Right forelimb (tissue), 1 donor: ENCODE measurements at places on chromosomes 13 and 19.

DNA sequence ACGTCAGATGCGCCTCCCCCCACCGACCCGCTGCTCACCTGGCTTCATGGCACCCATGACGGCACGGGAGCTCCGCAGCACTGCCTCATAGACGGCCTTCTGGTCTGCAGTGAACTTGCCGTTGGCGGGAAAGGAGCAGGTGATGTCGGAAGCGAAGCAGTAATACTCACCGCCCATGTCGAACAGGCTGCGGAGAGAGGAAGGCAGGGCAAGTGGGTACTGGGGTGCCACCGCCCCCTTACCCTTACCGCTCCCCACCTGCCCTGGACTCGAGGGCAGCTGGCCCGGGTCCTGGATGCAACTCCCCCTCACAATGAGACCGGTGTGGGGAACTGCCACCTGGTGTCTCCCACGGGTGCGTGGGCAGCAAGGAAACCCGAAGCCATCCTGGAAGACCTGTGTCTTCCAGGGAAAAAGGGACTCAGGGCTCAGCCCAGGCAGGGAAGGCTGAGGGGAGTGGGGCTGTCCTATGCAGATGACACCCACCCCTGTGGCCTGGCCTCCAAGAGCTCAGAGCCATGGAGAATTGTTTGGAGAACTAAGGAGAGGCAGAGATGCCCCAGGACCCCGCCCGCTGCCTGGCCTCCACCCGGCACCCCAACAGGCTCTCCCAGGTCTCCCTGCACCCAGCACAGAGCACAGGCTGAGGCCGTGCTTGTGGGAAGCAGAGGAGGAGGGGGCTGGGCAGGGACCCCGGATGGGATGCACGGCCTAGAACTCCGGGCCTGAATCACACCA lies 28.3 kb downstream of the CEBPG start:
- peak; percentile 45 for DNase-seq

GRCh38 chr19:41218615-41219507 lies at the start of gene AXL:
Gene AXL, plus strand, starts transcription at chr19:41219223. Its CDS starts 170 bp downstream, at chr19:41219393.
- DNase-seq, result peak; percentile 89

DNA sequence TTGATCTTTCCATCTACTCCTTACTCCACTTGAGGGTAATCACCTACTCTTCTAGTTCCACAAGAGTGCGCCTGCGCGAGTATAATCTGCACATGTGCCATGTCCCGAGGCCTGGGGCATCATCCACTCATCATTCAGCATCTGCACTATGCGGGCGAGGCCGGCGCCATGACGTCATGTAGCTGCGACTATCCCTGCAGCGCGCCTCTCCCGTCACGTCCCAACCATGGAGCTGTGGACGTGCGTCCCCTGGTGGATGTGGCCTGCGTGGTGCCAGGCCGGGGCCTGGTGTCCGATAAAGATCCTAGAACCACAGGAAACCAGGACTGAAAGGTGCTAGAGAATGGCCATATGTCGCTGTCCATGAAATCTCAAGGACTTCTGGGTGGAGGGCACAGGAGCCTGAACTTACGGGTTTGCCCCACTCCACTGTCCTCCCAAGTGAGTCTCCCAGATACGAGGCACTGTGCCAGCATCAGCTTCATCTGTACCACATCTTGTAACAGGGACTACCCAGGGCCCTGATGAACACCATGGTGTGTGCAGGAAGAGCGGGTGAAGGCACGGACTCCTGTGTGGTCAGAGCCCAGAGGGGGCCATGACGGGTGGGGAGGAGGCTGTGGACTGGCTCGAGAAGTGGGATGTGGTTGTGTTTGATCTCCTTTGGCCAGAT lies 2.7 kb upstream of the KLK2 start:
- no peak for DNase-seq

- no peak for DNase-seq
Observed at GRCh38 chr19:8648240-8648639, 17.8 kb downstream of the NFILZ start.

DNA sequence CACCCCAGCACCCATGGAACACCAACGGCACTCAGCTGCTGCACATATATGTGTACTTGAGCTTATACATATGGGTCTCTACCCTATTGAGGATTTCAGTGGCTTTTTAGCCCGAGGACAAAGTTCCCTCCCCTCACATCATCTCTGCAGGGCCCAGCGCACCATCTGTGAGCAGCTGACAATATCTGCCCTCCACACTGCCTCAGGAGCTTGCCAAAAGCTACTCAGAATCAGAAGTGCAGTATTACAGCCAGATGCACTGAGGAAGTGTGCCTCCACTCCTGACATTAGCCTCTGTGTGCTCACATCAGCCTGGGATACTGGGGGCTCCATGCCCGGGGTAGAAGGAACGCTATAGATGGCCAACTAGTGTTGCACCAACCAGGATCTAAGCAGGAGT lies 903.9 kb downstream of the UQCRFS1 start:
- DNase-seq, result no peak

- DNase-seq, result no peak
Observed at GRCh38 chr19:52231154-52231910, 38.1 kb upstream of the ZNF766 start.

GRCh38 chr13:70580825-70581224 lies 472.6 kb upstream of the KLHL1 start:
- DNase-seq, result no peak

- DNase-seq, result no peak
Observed at GRCh38 chr19:14059093-14059480, 2.8 kb downstream of the PALM3 start.

DNA sequence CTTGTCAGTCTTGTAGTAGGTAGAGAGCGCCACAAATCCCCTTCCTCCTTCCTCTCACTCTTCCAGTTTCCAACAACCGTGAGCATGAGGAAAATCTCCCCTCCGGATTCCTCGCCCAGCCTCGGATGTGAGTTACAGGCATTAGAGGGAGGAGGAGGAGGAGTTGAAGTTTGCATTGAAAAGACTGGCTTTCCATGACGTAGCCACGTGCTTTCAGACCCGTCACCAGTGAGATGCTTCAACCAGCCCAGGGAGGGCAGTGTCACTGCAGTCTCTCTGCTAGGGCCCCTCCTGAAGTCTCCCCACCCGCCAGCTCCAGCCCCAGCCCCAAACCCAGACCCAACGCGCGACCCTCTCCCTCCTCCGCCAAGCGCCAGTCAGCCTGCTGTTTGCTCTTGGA lies 442 bp upstream of the FGF14 start:
- DNase-seq, result no peak

DNA sequence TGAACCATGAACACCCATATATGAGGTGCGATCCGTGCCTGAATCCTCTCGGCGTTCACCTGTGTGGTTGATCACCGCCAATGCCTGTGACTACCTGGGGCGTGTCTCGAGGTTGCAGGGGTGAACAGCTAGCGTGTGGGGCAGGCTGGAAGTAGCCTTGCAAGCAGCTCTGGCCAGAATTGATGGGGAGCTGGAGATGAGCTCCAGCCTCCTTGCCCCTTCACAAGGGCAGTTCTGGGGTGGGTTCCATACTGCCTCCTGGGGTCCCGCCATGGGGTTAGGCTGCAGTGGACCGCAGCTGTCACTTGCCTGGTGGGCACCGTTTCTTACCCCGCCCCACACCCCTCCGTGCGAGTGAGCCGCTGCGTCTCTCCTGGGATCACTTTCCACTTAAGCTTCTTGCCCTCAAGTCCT lies 154.5 kb upstream of the SOX1 start:
- DNase-seq, result peak; percentile 5

DNA sequence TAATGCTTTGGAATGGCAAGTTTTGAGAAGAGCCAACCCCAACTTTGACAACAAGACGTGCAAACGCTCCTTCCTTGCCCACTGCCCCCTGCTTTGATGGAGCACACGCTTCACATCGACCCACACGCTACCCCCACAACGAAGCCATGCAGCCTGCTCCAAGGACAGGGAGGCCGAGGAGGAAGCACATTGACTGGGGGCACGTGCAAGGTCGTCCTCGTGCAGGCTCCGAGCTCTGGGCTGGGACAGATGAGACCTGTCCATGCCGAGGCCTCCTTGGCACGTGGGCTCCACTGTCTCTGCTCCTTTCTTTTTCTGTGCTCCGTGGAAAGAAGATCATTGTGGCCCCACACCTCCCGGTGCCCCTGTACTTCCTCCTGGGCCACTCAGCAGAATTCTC lies 309.0 kb downstream of the TEX29 start:
- DNase-seq, result no peak

DNA sequence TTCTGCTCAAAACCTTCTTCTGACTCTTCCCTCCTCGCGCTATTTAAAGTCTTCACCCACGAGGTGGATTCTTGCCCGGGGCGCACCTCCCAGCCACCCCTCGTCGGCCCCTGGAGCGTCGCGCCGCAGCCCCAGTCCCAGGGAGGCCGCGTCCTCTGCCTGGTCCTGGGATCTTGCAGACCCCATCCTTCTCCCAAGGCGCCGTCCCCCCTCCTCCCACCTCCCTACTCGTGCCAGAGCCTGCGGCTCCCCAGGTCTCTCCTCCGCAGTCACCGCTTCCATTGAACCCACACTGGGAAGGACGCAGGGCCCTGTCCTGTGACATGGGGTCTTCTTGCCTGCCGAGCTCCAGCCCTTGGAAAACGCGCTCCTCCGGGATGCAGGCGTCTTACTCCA lies 486 bp downstream of the ZNF808 start:
- DNase-seq, result no peak

GRCh38 chr19:48899781-48900476 lies at the start of gene NUCB1:
Gene NUCB1, plus strand, starts transcription at chr19:48900312. Its CDS starts 485 bp downstream, at chr19:48900797.
- peak; percentile 100 for DNase-seq

DNA sequence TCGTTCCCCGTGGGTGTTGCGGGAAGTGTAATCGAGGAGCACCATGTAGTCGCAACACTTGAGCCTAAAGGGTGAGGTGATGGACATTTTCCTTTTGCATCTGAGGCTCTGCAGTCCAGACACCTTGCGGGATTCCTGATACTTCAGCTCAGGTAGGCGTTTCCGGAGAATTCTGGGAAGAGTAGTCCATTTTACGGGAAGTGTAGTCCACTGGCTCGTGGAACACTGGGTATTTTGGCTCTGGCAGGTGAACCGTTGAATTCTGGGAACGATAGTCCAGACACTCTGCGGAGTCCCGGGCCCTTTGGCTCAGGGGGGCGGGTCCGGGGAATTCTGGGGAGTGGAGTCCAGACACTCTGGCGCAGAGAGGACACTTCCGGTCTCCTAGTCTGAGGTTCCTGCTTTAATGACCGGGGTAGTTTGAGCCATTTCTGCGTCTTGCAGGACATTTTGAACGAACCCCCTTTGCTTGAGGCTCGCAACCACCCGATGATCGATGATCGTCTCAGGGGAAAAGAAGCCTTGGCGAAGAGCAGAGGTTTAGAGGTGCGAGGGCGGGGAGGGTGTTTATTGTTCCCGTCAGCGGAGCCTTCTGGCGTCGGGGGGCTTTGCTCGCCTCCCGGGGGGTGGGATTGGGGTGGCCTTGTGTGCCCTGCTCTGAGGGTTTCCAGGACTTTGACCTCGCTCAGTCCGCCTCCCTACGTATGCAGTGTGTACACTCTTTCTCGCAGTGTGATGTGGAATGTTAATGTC lies at the start of gene ZNF223:
Gene ZNF223, plus strand, starts transcription at position 387 of the 753 bp plus-strand sequence. CDS start 3,141 bp downstream, outside the sequence.
- DNase-seq, result peak; percentile 96

DNA sequence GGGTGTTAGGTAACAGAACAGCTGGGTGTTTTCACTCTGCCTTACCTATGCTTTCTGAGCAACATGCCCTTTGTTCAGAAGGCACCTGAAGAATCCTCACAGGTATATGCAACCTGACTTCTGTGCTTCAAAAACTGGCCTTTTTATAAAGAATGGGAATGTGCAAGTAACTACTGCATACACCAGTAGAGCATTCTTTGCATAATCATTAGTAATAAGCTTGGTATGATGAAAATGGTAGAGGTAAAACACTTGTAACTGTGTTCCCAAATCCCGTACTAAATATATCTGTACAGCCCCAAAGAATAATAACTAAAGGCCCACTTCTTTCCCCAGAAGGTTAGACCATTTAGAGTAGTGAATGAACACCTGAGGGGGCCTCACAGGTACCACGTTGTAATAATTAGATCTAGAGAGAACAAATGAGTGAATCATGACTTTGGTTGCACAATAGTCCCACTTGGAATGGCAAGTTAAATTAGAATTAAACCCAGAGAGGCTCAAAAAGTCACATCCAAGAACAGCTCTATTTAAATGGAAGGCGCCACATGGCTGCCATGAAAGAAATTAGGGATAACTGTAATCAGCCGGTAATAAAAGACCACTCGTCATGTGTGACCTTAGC lies 413.9 kb downstream of the KLF12 start:
- DNase-seq, result no peak

GRCh38 chr13:101697745-101698144 lies 245.3 kb downstream of the ITGBL1 start:
- no peak for DNase-seq

DNA sequence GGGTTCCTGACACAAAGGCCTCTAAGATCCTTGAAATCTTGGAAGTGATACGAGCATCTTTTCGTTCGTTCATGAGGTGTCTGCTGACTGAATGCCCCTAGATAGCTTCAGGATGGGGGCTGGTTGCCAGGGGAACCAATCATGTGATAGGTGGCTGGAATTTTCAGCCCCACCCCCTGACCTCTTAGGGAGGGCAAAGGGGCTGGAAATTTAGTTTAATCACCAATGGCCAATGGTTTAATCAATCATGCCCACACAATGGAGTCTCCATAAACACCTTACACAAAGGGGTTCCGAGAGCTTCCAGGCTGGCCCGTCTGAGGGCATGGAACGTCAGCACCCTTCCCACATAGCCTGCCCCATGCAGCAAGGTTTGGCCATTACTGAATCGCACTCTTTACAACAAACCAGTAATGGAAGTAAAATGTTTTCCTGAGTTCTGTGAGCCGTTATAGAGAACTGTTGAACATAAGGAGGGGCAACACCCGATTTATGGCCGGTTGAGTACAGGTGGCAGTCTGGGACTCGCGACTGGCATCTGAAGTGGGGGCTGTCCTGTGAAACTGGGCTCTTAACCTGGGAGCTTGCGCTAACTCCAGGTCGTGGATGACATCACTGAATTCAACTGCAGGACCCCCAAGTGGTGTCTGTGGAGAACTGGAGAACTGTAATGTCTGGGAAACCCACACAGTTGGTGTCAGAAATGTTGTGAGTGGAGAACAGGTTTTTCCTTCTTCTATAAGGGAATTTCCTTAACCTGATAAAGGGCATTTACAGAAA lies 25.6 kb downstream of the MLLT1 start:
- no peak for DNase-seq
